Suppressor macrophage treated with lipopolysaccharide for 1 hour (primary cell): ENCODE measurements at places on chromosomes 2 and 18.

DNA sequence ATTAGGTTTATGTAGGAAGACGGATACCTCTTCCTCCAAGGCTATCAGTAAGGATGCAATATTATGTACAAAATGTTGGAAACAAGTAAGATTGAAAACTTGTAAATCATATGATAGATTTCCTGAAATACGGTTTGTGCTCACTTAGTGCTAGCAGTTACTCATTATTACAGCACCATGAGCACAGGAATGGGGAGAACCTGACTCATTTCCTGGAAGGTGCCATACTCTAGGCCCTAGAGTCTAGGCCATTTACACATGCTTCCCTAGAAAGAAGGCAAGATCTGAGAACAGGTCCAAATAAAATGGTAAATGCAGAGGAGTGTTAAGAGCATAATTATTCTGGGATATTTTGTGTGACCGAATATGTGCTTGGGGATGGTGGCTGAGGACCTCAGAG, 467.7 kb upstream of the CELF4 start:
- DNase-seq, result no peak

GRCh38 chr2:104831742-104832141, 22.2 kb upstream of the POU3F3 start:
- DNase-seq, result no peak

DNA sequence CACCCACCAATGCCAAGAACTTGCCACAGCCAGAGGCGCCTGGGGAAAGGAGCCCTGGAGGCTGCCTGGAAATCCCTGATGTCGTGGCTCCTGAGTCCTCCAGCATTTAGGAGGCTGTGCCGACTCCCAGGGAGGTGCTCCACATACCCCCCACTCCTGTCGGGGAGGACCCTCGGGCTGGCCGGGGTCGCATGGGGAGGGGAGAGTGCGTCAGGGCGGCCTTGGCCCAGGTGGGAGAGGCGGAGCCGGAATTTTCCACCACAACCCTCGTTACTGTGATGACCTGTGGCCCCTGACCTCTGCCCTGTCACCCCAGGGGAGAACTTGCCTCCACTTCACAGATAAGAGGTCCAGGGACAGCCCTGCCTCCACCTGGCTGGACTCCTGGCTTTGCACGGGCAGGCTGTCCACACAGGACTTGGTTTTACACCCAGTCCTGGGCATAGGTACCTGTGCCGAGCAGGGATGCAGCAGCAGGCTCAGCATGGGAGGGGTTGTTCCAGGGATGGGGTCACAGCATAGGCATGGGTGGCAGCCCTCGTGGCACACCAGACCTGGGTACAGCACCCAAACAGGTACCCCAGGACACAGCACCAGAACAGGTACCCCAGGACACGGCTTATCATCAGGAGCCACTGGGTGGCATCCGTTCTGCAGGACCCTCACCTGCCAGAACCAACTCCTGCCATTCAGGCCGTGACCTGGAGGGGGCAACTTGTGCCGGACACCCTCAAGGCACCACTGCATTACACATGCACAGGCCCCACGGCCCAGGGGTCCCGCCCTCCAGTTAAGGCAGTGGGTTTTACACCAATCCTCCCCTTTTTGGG, 12.3 kb upstream of the AGXT start:
- no peak for DNase-seq

- peak; percentile 65 for DNase-seq
Measured at GRCh38 chr2:45836740-45837139, 185.3 kb downstream of the PRKCE start.

GRCh38 chr2:190138032-190138431, 75.5 kb upstream of the MSTN start:
- no peak for DNase-seq

- DNase-seq, result no peak
Measured at GRCh38 chr2:5698134-5698533, 6.0 kb downstream of the SOX11 start.

GRCh38 chr2:80252294-80252986, 52.1 kb downstream of the LRRTM1 start:
- no peak for DNase-seq

- DNase-seq, result no peak
Measured at GRCh38 chr2:187527262-187527661, 27.0 kb downstream of the TFPI start.
